Naive thymus-derived CD8-positive, alpha-beta T cell (primary cell): ENCODE measurements at places on chromosomes 16 and 17. TPM values are rescaled to one million over a fixed set of nuclear protein-coding genes. Genes with fewer than 3 reads are reported as not detected.
A peak's percentile ranks its signal among the peaks of the same experiment; 100 is the strongest.

- no peak for DNase-seq
Measured at GRCh38 chr16:4801051-4801961, 1.1 kb downstream of the ROGDI start.

GRCh38 chr17:81733507-81734404, 21.7 kb downstream of the SLC25A10 start:
- DNase-seq: peak; percentile 46

DNA sequence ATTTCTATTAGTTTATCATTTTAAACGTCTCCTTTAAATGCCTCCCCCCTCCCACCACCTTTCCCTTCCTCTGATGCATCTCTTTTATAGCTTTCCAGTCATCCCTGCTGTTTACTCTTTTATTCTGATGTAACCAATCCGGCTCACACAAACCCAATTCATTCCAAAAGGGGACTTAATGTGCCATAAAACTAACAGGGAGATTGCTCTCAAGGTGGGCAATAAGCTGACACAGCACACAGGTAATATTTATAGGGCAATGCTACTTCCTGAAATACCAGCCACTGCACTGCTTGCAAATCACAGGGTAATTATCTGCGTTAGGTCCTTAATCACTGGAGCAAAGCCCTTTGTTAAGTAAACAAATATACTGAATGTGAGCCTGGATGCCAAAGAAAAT, 23.3 kb upstream of the CA10 start:
- DNase-seq: no peak

GRCh38 chr16:75252049-75252864, 833 bp upstream of the BCAR1 start:
- DNase-seq: no peak

GRCh38 chr16:52548261-52549010, 1.5 kb upstream of the TOX3 start:
- no peak for DNase-seq

GRCh38 chr16:75315539-75316306, 64.3 kb upstream of the BCAR1 start:
- no peak for DNase-seq

DNA sequence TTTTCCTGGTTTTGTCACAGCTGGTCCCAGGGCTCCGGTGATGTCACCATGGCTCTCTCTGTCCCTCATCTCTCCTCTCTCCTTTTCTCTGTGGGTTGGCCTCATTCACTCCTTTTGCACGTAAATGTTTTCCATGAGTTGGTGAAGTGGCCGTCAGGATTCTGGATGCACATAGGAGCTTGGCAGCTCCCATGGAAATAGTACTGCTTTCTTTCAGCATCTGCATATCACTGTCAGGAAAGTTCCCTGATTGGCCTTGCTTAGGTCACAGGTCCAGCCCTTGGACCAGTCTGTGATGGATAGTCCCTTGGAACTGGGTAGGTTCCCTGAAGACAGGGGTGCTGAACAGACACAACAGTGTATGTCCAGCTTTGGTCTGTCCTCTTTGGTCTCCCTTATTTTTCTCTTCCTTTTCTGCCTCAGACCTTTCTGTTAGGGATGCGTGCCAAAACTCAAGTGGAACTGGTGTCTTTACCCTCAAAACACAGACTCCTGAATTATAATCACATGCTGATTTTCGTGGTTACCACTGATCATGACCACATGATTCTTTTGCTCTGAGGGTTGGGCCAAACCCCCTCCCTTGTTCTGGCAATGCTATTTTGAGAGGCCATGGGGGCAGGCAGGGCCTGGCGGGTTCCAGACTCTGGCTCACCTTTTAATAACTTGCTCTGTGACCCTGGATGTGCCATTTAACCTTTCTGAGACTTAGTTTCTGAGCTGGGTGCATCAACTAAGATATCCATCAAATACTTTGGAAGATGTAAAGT, 99.0 kb downstream of the MSI2 start:
- no peak for DNase-seq

Gene BRIP1
- polyA plus RNA-seq: 0.46 TPM

Gene ZNF174
- polyA plus RNA-seq: 12.3 TPM

Gene MEOX1
- polyA plus RNA-seq: 5.9 TPM
